ENCODE measurements at places on chromosomes 2 and 18.

- DNase-seq = no peak
These were observed 143.3 kb upstream of the ITGA4 start for GRCh38 chr2:181313845-181314244.

GRCh38 chr18:77108001-77108692, 24.4 kb downstream of the MBP start:
- no peak for DNase-seq

DNA sequence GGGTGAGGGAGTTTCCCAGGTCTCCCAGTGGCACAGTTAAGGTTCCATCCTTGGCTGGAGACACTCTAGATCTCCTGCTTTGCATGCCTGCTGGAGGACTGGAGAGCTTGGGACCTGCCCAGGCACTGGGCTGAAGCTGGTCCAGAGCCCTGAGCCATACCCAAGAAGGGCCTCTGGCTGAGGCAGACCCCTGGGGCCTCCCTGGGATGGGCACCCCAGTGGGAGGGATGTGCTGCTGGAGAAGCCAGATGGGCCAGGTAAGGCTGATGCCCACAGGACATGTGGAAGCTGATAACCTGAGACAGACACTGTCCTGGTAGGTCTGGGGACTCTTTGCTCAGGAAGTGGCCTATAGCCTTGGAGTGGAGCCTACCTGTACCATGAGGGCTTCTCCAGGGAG, 160.7 kb downstream of the TFCP2L1 start:
- DNase-seq = no peak

DNA sequence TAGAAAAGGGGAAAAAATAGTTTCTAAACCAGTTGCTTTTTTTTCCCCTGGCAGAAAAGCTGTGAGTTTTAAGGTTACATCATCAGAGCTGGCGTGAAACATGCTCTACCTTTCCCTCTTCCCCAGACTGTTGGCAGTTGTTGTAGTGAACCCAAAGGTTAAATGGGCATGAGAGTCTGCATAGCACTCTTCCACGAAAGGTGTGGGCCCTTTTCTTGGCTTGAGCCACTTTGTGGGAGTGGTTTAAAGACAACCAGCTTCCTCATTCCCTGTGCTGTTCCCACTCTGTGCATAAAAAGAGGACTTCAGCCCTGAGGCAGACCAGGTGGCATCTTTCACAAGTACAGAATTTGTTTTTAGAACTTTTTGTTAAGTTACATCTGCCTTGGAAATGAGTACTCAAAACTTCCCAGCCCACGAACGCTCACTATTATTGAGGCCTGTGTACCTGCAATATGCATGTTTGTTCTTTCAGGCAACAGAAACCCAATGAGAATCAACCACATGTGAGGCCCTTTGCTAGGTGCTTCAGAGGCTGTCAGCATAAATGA, 243.8 kb downstream of the BABAM2 start:
- DNase-seq = no peak

- no peak for DNase-seq
These were observed 95.5 kb downstream of the GYPC start for GRCh38 chr2:126751477-126751876.

DNA sequence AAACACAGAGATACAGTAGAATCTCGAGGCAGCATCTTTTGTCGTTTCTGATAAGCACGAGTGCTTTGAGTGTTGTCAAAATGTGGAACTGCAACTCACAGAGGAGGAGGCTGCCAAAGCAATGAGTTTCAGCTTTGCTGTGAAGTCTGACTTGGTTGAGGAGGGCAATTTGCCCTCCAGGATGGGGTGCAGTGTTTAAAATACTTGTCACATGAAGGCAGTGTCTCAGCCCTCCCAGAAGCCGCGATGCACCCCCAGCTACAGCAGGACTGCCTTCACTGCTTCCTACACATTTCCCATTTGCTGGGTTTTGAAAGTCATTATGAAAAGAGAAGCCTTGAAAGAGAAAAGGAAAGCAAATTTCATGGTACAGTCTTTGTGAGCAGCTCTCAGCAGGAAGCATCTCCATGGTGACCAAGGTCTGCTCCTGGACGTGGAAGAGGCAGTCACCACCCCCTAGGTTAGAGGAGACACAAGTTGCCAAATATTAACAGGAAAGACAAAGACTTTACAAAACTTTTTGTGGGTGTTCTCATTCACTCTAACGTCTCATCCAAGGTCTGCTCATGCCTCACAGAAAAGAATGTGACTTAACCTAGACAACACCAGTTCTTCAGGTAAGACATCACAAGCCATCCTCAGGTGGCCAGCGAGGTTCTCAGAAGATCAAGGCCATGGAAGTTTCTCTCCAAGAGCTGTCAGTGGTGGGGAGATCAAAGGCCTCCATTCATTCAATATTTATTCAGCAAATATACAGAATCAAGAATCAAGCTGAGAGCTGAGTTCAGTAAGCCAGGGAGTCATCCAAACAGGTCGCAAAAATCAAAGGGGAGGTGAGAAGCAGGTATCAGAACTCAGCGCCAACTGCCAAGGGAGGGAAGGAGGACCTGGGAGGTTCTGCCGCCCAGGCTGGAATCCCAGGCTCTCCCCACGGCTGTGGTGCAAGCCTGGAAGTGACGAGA, 476.0 kb downstream of the EIPR1 start:
- no peak for DNase-seq

All from HS-5 (cell line).